Endothelial cell of coronary artery (primary cell): ENCODE measurements at places on chromosomes 2 and 18. TPM values are rescaled to one million over a fixed set of nuclear protein-coding genes. Genes with fewer than 3 reads are reported as not detected.

Gene POTEJ
- total RNA-seq, result 0.09 TPM in 2 replicates

Gene TUBA3E
- total RNA-seq, result not detected in 2 replicates

Gene TRPM8
- total RNA-seq, result not detected in 2 replicates

Gene SLC39A10
- total RNA-seq, result 35.9 and 39.7 TPM in 2 replicates

Gene DPP4
- total RNA-seq, result 5.0 and 11.3 TPM in 2 replicates

Gene ASTL
- not detected in 2 replicates for total RNA-seq

Gene RESP18
- not detected in 2 replicates for total RNA-seq

Gene TUBB8B
- total RNA-seq, result not detected in 2 replicates

Gene UGP2
- 44.6 and 54.1 TPM in 2 replicates for total RNA-seq

Gene TMEM247
- total RNA-seq, result not detected in 2 replicates

Gene UGT1A5
- not detected in 2 replicates for total RNA-seq

Gene TMBIM1
- total RNA-seq, result 118 and 151 TPM in 2 replicates

Gene GREB1L
- 0.85 and 1.2 TPM in 2 replicates for total RNA-seq

Gene FAM237A
- not detected in 2 replicates for total RNA-seq

Gene TCF7L1
- 3.9 and 5.1 TPM in 2 replicates for total RNA-seq

Gene ZNF514
- total RNA-seq, result 6.9 and 10.1 TPM in 2 replicates

Gene ZNF142
- 6.5 and 8.2 TPM in 2 replicates for total RNA-seq

Gene CENPA
- 5.2 and 13.0 TPM in 2 replicates for total RNA-seq

Gene UGT1A8
- total RNA-seq, result not detected in 2 replicates
